Adipocyte (in vitro differentiated cells): ENCODE measurements at places on chromosomes 13 and 19.

DNA sequence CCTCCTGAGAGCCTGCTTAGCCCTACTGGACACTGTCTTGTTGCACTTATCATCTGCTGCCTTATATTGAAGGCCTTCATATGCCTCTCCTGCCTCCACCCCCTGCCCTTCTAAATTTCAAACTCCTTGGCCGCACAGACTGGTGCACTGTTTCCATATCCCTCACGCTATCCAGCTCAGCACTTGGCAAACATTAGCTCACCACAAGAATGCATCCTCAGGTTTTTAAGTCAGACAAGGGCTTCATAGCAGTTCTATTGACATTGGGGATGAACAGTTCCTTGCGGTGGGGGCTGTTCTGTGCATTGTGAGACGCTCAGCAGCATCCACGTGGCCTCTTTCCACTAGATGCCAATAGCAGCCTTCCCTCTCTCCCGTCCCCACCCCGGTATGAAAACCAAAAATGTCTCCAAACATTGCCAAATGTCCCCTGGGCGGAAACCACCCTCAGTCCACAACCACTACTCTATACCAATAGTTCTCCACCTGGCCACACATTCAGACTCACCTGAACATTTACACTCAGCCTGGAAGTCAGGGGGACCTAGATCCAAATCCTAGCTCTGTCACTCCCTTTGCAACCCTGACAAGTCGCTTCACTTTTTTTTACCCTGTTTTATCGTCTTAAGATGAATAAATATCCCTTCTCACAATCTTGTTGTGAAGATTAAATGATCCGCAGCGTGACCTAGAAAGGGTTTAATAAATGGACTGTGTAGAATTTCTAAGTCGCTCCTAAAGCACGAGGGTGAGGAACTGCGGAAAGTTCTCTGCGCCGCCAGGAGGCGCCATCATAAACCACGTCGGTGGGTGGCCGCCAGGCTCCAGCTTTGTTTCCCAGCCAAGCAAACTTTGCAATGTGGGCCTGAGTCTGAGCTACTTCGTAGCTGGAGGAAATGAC, 3.6 kb upstream of the CEACAM3 start:
- peak; percentile 35 for DNase-seq

DNA sequence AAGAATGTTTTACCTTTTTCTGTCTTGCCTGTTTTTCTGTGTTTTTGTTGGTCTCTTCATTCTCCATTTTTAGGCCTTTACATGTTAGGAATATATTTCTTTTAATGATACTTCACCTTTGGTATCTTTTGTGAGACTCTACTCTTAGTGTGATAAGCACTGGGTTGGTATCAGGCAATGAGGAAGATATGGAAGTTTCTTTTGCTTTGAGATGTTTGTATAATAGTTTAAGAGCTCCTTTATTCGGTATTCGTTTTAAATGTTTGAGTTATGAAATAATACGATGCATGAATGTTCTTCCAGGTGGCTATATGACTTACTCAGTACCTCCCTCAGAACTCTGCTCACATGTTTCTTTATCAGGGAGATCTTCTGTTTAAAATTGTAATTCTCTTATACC, 144.8 kb downstream of the PDS5B start:
- no peak for DNase-seq

DNA sequence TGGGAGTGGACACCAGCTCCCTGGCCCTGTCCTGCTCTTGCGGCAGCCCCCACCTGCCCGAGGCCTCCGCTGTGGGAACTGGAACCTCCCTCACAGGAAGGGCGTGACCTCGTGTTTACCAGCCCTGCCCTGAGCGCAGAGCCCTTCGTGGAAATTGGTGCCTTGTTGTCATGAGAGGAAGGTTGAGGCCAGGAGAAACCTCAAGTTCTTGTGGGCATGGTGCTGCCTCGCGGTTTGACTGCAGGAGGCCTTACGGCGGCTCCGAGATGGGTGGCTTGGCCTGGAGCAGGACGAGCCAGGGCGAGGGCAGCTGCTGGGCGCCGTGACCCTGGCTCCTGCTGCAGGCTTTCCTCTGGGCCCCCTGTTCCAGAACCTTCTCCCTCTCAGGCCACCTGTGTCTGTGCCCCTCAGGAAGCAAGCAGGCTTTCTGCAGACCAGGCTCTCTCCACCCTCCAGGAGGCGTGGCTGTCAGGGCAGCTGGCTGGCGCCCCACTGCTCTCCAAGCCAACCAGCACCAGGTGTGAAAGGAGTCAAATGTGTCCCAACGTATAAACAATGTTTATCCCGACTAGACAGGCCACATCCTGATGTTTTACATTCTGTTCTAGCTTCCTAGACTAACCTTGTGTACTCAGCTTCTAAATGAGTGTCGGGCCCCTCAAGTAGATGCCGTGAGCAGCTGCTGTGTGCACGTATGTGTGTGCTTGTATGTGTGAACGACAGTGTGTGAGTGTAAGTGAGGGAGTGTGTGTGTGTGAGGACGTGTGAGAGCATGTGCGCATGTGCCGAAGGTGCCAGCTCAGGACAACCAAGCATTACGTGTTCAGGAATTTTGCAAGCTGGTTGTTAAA, 10.4 kb upstream of the RASA3 start:
- DNase-seq, result no peak

DNA sequence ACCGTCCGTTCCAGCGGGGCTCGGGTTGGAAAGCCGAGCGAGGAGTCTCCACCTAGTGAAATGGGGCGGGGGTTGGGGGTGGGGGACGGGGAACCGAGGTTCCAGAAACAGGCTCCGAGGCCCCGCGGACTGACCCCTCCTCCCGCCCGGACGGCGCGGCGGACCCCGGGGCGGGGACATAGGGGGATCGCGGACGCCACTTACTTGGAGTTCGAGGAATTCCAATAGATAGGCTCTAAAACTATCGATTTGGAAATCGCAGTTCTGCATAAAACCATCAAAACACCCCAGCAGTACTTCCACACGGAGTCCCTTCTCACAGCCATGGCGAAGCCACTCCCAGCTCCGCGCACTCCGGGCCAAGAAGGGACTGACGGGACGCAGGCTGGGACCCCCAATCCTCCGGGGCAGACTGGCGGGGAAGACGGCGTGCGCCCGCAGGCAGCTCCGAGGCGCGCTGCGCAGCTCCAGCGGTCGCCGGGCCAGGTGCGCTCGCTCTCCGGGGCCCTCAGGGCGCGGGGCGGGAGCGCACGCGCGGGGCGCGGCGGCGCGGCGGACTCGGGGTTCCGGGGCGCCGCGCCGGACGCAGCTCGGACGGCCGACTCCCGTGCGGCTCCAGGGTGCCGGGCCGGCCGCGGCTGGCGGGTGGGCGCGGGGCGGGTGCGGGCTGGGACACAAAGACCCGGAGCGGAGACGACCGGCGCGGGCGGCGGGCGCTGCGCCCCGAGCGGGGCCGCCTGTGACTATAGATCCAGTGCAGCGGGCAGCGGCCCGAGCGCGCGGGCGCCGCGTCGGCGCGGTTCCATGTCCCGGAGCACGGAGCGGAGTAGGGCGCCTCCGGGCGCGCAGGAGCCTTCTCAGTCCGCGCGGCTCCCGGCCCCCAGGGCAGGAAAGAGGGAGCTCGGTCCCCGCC, 567 bp downstream of the EFNB2 start:
- DNase-seq, result peak; percentile 58

- no peak for DNase-seq
These were observed 115.6 kb upstream of the UQCRFS1 start for GRCh38 chr19:29328586-29328985.

- no peak for DNase-seq
These were observed 27.7 kb downstream of the CCDC8 start for GRCh38 chr19:46385636-46386035.

DNA sequence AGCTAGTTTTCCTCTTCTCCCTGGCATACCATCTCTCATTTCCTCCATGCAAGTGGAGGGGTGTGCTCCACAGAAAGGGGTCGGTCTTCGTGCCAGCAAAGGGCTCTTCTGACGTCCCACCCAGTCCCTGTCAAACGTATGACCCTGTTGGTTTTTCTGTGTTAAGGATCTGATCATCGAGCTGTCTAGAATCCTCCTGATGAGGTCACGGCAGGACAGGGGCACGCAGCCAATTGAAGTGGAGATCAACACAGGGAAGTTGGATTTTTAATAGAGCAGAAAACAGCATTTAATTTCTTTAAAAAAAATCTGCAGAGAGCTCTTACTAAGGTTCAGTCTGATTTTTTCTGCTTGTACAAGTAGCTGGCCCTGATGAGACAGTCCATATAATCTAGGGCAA, 339.4 kb downstream of the TEX29 start:
- no peak for DNase-seq

GRCh38 chr19:17524651-17525050, 13.2 kb downstream of the PGLS start:
- no peak for DNase-seq
